ENCODE measurements at places on chromosomes 5 and 9.
A peak's percentile ranks its signal among the peaks of the same experiment; 100 is the strongest.

DNA sequence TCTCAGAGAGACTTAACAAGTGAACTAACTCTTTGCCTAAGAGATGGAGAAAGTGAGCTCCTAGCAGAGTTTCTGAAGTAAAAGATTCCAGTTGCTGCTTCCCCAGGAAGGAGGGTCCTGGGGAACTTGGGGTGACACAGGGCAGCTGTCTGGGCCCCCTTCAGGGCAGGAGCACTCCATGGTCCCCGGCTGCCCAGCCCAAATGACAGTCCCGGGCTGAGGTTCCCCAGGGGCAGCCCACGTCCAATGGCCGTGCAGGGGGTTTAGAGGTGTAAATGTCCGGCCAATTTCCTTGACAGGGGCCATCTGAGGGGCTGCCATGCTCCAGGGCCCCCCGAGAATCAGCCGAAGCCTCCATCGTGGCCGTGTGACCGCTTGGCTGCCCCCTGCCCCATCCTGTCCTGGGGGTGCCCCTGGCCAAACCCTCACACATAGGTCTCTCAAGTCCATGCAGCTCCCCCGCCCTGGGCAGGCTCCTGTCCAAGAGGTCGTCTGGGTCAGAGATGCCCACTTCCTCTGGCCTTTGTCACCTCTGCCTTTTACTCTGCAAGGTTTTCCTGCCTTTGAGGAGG, 5.5 kb upstream of the PPP1R26 start:
- DNase-seq, result no peak

GRCh38 chr5:9282211-9282610, 263.7 kb downstream of the SEMA5A start:
- no peak for DNase-seq

DNA sequence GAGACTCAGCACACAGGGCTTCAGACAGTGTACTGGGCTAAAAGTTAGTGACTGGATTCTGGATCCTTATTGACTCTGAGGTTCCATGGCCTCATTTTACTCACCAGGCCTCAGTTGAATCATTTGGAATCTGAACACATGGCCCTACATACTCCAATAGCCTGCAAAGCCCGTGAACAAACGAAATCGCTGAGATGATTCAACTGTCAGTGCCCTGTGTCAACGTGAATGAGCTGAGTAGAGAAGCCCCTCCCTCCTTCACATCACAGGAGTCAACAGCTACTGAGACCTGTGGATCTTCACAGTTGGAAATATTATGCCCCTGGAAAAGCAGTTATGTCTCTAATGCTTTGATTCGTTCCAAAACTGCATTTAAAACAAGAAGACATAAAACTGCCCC, 429.3 kb downstream of the GADD45G start:
- DNase-seq, result no peak

DNA sequence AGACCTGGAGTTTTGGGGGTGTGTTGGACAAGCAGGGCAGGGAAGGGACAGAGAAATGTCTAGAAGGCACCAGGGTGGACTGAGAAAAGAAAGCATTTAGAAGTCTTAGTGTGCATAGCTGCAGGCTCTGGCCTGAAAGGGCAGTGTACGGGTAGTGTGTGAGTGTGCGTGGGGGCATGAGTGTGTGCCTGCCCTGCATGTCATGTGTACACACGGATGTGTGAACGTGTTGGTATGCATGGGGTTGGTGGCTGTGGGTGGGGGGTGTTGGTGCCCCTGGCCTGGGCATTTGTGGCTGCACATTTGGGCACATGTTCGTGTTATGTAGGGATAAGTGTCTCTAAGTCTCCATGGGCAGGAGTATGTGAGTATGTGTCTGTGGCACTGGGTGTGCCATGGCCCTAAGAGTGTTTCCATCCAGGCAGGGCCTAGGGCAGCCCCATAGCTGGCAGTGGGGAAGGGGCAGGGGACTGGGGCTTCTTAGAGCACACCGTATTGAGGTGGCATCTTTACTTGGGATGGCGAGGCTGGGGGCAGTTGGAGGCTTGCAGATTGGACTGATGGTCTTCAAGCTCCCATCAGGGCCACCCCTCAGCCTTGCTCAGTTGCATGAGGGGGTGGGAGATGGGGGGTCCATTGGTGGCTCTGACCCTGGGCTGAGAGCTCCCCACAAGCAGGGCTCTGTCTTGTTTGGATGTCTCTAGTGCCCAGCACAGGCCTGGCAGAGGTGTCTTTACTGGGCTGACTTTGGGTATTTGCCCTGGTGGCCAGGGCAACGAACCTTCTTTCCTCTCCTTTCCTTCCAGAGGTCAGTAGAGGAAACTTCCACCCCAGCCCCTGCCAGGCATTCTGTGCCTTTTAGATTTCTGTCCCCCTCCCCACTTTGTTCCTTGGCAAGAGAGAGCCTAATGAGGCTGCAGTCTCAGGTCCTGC, 15.0 kb downstream of the PSD2 start:
- no peak for DNase-seq

- no peak for DNase-seq
Measured at GRCh38 chr5:176440927-176441706, 7.1 kb upstream of the FAF2 start.

- DNase-seq, result no peak
Measured at GRCh38 chr5:114360357-114360756, 1.5 kb upstream of the KCNN2 start.

DNA sequence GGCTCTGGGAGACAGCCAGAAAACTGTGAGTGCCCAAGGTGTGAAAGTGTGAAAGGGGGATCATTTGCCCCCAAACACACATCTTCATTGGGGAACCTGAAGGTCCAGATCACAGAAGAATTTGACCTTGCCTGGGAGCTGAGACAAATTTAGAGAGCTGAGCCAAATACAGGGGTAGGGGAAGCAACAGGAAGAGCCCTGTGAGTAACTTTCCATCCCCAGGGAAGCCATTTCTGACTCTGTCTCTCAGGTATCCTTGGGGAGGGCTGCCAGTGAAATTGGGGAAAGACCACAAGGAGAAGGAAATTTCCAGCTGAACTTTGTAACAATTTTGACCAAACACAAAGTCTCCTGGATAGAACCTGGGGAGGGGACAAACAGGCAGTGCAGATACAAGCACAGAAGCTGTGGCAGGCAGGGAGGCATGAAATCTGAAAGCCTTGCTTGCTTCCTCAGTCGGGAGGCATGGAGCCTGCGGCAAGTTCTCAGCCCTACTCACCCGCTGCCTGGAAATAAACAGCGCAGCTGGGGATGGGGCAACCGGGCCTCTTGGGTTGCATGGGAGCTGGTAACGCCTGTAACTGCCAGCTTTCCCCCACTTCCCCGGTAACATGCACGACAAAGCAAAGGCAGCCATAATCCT, 31.5 kb upstream of the ZCCHC9 start:
- DNase-seq, result no peak

DNA sequence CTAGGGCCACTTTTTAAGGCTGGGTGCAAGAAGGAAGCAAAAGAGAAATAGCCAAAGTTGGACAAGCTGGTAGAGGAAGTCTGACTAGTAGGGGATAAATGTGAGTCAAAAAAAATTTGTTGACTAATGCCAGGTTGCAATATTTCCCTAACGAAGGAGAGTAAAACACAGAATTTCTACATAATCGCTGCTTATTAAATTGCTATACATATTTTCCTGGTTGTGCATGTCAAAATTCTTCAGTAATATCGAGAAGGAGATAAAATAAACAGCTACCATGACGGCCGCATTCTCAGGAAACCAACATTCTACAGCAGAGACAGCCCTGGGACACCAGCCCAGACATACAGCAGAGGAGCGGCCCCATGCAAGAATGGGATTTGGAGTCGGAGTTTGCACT, 148.3 kb downstream of the ESM1 start:
- no peak for DNase-seq

GRCh38 chr9:76216161-76216649, 178.0 kb downstream of the RFK start:
- DNase-seq, result peak; percentile 58

DNA sequence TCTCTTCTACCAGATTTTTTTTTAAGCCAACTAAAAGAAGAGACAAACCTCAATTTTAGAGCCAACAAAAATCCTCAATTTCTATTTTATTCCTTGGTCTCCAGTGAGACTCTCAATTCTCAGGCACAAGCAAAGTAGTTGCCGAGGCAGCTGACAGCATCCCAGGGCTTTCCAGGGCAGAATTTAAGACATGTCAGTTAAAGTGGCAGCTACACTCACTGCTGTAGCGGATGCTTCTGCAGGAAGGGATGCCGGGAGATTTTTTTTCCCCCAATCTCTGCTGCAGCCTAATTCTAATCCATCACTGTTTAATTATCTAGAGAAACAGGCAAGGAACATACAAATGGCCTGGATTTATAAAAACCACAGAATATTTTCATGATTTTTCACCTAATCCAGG, 57.0 kb downstream of the TTC39B start:
- no peak for DNase-seq

GRCh38 chr5:84354101-84354500, 30.6 kb downstream of the EDIL3 start:
- no peak for DNase-seq

All from fibroblast of the conjunctiva (primary cell).